ENCODE measurements at places on chromosomes 3 and 15. TPM values are rescaled to one million over a fixed set of nuclear protein-coding genes. Genes with fewer than 3 reads are reported as not detected.

- no peak for DNase-seq
These were observed 96.3 kb upstream of the MBNL1 start for GRCh38 chr3:152172460-152172859.

PRRT3 gene
- 3.5 TPM for total RNA-seq

- DNase-seq, result no peak
These were observed 79.0 kb downstream of the CHD2 start for GRCh38 chr15:92979011-92979701.

CHST14 gene
- total RNA-seq, result 18.0 TPM

ZPLD1 gene
- total RNA-seq, result 0.10 TPM

KIF15 gene
- total RNA-seq, result 0.83 TPM

- no peak for DNase-seq
These were observed 136.1 kb upstream of the LMCD1 start for GRCh38 chr3:8365541-8365940.

Data from ureter (tissue), 1 donor.